ENCODE measurements at places on chromosomes 16 and 17.

GRCh38 chr16:85077039-85077438 is 35.2 kb downstream of the CIBAR2 start:
- no peak for DNase-seq

DNA sequence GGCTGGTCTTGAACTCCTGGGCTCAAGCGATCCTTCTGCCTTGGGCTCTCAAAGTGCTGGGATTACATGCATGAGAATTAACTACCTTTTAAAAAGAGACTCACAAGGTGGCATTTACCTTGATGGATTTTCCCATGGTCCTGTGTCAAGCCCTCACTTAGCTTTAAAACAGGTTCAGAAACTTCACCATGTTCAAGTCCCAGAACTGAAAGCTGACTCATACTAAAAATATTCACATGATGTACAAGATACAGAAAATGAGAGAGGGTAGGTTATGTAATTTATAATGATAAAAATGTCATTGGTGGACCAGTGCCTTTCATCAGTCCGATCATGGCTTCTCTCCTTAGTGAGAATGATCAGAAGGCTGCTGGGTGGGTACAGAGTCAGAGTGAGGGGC is 4.3 kb upstream of the AKAP1 start:
- DNase-seq, result no peak

GRCh38 chr16:1182316-1182671 is 29.4 kb downstream of the CACNA1H start:
- peak; percentile 60 for DNase-seq

DNA sequence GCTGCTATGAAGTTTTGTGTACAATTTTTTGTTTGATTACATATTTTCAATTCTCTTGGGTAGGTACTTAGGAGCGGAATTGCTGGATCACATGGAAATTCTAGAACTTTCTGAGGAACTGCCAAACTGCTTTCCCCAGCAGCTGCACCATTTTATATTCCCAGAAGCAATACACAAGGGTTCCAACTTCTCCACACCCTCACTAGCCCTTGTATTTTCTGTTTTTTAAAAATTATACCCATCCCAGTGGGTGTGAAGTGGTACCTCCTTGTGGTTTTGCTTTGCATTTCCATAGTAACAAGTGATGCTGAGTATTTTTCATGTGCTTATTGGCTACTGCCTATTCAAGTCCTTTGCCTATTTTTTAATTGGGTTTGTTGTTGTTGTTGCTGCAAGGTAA is 20.9 kb downstream of the NACA2 start:
- DNase-seq, result no peak

GRCh38 chr17:51901242-51901641 is 257.3 kb downstream of the CA10 start:
- no peak for DNase-seq

GRCh38 chr16:2854700-2855309 is 3.2 kb downstream of the PRSS22 start:
- DNase-seq, result no peak

GRCh38 chr16:3101841-3102470 is 2.9 kb upstream of the ZSCAN10 start:
- peak; percentile 66 for DNase-seq

DNA sequence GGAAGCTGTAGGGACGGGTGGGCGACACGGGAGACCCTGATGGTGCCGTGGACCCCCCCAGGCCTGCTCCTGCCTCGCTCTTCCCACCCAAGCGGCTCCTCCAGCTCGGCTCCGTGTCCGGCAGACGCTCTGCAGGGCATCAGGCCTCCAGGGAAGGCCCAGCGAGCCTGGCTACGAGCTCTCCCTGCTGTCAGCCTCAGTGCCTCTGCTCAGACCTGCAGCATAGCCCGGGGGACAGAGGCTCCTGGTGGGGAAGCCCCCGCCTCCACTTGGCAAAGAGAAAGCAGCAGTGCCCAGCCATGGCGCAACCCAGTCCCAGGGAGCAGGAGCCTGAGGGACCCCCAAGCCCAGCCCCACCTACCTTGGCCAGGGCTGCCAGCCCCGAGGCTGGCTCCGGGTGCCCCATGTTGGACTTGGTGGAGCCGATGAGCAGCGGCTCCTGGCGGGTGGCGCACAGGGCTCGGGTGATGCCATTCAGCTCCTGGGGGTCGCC is 5.9 kb downstream of the FASN start:
- DNase-seq, result no peak

DNA sequence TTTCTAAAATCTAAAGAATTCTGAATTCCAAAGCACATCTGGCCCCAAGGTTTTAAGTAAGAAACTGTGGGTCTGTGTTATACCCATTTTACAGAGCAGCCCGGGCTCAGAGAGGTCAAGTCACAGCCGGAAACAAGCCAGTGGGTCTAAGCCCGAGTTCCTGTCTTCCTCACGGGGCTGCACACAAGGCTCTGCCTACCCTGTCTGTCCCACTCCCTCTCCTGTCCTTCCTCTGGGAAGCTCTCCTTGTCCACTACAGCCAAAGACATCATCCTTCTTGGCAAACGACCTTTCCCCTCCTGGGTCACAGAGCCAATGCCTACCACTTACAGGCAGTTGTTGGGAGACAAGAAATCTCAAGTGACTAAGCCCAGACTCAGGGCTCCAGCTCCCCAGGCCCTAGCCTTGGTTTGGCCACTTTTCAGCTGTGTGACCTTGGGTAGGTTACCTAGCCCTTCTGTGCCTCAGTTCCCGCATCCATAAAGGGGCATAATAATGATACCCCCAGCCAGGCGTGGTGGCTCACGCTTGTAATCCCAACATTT is 55.6 kb upstream of the MAP3K14 start:
- DNase-seq, result peak; percentile 47

DNA sequence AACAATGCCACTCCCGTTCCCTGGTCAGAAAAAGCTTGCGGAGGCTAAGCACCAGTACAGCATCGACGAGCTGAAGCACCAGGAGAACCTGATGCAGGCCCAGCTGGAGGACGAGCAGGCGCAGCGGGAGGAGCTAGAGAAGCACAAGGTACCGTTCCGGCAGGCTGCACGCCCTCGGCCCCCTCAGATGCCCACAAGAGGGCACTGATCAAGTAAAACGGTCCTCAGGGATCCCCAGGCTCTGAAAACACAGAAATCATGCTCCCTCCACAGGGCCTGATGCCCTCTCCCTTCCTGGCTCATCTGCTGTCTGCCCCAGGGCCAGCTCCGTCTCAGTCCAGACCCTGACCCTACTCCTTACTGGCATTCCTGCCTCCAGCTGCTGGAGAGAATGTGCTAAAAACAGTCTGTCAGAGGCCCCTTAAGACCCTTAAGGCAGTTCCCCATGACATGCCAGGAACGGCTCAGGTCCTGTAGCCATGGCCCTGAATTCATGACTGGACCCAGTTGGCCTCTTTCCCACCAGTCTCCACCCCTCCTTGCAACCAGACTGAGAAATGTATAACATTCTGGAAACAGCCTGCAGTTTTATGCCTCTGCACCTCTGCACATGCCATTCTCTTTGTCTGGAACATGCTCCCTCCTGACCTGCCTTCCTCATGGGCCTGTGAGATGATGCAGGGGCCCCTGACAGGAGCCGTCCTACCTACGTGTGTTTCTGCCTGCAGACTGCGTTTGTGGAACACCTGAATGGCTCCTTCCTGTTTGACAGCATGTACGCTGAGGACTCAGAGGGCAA is 21.8 kb downstream of the DRC3 start:
- DNase-seq, result peak; percentile 80

- no peak for DNase-seq
Observed at GRCh38 chr16:57123974-57124674, 31.7 kb downstream of the CPNE2 start.

- DNase-seq, result no peak
Observed at GRCh38 chr16:20415541-20415940, 6.2 kb downstream of the ACSM5 start.

- DNase-seq, result no peak
Observed at GRCh38 chr17:30333503-30334360, at the start of gene TMIGD1. TMIGD1 (minus strand) TSS chr17:30334057; CDS start chr17:30332133, 1,924 bp downstream.

- DNase-seq, result no peak
Observed at GRCh38 chr16:31267332-31268032, 7.7 kb downstream of the ITGAM start.

DNA sequence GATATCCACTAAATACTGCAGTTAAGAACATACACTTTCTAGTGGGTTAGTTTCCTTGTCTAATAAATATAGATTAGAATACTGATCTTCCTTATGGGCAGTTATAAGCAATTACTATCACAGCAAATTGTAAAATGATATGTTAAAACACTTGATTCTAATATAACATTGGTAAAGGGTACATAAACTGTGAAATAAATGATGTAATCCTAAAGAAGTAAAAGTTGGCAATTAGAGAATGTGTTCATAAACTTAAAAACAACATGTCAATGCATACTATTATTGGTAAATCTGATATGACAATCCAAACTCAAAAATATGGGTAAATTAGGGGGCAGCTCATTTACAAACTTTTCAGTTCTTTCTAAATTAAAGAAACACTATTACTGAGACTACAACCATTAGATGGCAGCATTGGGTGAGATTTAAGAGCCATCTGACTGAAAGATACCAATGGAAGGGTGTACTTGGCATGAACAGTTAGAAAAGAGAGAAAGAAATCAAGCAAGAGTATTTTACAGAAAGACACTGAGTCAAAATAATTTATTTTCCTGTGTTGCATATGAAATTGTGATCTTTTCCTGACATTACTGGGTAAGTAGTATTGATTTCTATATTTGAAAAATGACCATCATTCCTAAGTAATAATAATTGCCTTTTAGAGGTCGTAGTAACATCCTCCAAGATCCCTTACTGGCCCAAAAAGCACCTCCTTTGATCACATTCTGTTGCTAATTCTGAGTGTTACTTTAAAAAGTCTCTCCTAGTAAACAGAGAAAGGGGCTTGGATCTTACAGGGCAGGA is 119.6 kb downstream of the SPAG9 start:
- no peak for DNase-seq

DNA sequence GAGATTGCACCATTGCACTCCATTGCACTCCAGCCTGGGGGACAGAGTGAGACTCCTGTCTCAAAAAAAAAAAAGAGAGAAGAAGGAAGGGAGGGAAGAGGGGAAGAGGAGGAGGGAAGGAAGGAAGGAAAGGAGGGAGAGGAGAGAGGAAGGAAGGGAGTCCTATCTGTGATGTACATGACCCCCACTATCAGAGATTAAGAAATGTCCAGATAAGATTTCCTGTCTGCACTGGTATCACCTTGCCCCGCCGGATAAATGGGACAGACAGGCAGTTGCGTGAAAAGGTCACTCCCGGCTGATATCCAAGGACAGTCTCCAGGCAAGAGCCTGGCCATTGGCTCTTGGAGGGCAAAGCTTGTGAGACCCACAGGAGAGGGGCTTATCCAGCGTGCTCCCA is 5.2 kb upstream of the ZFPM1 start:
- no peak for DNase-seq

DNA sequence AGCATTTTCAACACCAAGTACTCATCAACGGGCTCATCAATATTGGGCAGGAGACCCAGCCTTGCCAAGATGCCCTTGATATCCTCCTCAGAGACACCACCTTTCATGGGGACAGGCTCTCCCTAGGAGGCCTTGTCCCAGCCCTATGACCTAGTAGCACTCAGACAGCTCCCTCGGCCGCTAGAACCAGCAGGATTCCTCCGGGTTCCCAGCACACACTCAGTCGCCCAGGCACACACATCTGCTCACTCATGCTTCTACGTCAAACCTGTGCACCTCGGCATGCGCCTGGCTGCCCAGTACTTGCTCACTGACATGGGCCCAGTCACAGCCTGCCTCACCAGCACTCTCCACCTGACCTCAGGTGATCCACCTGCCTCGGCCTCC is 17.0 kb downstream of the SRCIN1 start:
- no peak for DNase-seq

DNA sequence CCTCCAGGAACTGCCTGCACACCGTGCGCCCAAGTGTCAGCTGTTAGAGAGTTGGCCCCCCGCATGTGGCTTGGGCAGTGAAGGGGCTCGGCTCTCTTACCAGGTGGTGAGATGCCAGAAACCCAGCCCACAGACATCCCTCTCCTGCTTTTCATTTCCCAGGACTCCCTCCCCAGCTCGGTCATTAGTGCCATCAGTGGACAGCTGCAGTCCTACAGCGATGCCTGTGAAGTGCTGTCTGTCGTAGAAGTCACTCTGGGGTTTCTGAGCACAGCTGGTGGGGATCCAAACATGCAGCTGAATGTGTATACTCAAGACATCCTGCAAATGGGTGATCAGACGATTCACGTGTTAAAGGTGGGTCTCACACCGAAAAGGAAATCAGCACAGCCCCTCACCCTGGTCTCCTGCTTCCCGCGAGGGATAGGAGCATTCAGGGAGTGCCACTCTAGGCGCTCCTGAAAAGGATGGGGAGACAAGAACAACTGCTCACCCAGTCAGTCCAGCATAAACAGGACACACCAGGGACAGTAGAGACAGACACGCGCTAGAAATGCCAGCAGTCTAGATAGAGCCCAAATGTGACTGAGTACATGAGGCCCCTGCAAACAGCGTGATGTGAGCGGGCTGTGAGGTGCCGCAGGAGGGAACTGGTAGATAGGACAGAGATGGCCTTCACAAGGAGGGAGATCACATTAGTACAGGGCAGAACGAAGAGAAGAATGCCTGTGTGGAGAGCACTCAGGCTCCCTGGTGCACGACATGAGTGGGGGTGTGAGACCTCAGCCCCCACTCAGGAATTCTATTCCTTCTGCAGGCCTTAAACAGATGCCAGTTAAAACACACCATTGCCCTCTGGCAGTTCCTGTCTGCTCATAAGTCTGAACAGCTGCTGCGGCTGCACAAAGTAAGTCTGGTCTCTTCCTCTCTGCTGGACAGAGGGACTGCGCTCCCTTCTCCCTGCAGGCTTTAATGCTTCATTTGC is 25.7 kb upstream of the ENDOV start:
- DNase-seq, result no peak

GRCh38 chr16:9115277-9115676 is 23.8 kb downstream of the HAPSTR1 start:
- DNase-seq, result no peak

- DNase-seq, result no peak
Observed at GRCh38 chr16:50245417-50246298, 20.7 kb upstream of the ADCY7 start.

GRCh38 chr16:474420-475122 is 49.1 kb downstream of the RAB11FIP3 start:
- DNase-seq, result no peak

GRCh38 chr17:46139432-46140210 is 53.6 kb downstream of the KANSL1 start:
- no peak for DNase-seq

DNA sequence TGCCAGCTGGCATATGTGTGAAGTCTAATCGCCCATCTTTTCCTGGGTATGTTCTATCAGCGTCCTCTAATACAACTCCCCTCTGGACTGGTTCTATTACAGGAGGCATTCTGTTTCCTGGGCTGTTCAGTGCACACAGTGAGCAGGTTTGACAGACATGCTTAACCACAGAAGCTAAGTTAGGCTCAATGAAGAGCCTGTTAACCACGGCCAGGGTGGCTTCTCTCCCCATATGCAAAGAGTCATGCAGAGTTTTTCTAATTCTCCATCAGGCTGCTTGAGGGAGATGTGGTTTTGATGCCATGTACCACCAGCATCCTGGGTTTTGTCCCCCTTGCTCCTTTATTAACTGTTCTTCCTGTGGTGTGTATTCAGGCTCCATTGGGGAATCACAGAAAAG is 57.2 kb upstream of the ALOX12 start:
- DNase-seq, result no peak

GRCh38 chr17:4543557-4544026 is 11.6 kb downstream of the MYBBP1A start:
- DNase-seq, result no peak
